ENCODE measurements at places on chromosomes 5 and 9. TPM values are rescaled to one million over a fixed set of nuclear protein-coding genes. Genes with fewer than 3 reads are reported as not detected.

Gene SLC6A19
- total RNA-seq: 0.31 TPM

GRCh38 chr5:87170799-87171198, 96.9 kb upstream of the RASA1 start:
- no peak for DNase-seq

Gene GPR151
- not detected for total RNA-seq

- no peak for DNase-seq
Measured at GRCh38 chr5:143013176-143013891, 243.2 kb downstream of the ARHGAP26 start.

Gene RASGEF1C
- not detected for total RNA-seq

DNA sequence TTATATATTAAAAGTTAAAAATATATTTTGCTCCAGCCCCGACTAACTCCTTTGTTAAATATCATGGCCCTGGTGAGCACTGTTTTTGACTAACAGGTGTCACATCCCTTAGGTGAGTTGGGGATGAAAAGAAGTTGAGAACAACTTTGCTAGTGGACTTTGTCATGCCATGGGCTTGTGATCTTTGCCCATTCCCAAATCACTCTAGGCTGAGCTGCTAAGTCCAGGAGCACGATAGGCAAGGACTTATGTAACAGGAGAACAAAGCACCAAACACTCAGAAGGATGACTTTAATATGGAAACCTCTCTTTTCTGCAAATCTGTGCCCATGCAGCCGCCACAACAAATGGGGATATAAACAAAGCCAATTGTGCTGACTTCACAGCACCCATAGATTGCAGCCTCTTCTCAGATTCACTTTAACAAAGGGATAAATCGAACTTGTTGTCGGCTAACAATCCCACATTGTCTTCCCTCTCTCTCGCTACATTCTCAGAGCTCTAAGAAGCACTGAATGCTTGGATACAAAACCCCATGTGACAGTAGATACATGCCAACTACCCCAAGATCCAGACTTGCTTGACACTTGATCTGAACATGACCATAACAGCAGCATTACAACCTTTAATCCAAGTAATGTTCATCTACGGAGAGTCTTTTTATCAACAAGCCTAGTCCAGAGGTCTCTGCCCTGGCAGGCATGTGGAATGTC, 86.8 kb upstream of the CD180 start:
- DNase-seq: no peak

Gene IFNA21
- not detected for total RNA-seq

- no peak for DNase-seq
Measured at GRCh38 chr5:117271656-117272055, 697.0 kb upstream of the SEMA6A start.

GRCh38 chr5:50697739-50698138, 31.3 kb downstream of the PARP8 start:
- no peak for DNase-seq

- DNase-seq: peak; percentile 36
Measured at GRCh38 chr5:27158775-27159174, 120.4 kb upstream of the CDH9 start.

DNA sequence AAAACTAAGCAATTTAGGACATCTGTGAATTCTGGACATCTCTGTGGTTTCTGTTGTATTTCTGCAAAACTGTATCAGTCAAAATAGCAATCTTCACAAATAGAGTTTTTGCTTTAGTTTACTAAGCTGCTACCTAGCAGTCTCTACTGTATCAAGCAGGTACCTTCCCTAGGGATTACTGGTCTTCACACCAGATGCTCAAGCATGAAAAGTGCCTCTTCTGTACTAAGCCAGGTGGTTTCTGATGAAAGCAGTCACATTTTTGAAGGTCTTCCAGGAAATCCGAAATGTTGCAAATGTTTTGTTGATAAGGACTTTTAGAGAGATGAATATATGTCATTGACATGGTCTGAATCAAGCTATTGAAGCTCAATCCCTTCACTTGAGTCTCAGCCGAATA, 540.0 kb downstream of the KCTD16 start:
- DNase-seq: no peak

DNA sequence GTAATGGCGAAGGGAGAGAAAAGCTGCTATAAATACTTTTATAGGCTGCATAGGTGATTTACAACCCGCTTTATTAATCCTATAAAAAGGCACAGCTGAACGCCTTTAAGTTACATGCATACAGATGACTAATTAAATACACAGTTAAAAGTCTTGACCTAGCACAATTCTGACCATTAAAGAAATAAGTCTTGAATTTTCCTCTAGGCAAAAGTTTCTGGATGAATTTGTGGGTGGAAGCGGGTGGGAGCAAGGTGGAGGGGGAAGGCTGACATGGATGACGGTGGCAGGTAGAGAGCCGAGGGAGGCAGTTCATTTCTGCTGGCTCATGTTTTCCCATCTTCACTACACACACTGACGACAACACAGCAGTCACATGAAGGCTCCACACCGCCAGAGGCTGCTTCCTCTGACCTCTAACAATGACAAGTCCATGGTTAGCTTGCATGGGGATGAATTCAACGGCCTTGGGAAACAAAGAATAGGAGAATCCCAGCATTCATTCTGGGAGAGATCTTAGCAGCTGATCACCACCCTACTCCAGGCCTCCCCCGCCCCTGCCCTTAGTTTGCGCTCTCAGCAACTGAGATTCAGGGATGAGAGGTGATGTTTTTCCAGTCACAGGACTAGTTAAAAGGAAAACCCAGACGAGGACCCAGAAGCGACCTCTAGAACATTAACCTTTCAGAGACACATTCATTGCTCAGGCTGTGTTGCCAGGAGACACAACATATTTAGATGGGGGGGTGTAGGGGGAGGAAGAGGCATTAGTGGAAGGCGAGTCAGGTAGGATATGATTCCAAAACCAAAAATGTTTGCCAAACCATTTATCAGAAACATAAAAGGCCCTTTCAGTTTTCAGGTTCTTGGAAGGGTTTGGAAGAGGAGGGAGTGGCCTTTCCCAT, 329.3 kb downstream of the PIK3R1 start:
- DNase-seq: no peak

DNA sequence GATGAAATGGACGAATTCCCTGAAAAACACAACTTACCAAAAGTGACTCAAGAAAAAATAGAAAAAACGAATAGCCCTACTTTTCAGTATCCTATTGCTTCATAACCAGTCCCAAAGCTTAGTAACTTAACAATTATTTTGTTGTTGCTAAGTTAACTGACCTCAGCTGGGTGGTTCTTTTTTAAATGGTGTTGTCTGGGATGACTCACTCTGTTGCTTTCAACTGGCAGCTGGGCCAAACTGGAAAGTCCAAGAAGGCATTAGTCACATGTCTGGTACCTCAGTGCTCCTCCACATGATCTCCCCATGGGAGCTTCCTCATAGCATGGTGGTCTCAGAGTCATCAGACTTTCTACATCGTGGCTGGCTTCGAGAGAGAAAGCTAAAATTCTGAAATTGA, 47.8 kb upstream of the ADAMTS2 start:
- DNase-seq: peak; percentile 75

DNA sequence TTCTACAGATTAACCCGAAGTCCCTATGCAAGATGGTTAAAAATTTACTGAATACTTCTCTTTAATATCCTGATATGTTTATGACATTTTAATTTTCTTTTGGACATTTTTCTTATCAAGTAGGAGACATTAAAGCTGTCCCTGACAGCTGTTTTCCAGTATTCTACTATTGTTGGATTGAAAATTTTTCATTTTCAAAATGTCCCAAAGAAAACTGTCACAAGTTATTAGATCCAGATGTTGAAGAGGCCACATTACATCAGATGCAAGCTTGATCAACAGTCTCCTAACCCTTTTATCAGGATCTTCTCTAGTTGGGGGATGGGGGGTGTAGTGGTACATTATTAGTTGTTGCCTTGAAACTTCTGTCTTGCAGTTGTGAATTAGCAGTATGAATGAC, 1402.7 kb upstream of the DMAC1 start:
- DNase-seq: no peak

Gene FGFR4
- total RNA-seq: 128 TPM

- DNase-seq: peak; percentile 81
Measured at GRCh38 chr5:57887851-57888621, 405.4 kb upstream of the ACTBL2 start.

DNA sequence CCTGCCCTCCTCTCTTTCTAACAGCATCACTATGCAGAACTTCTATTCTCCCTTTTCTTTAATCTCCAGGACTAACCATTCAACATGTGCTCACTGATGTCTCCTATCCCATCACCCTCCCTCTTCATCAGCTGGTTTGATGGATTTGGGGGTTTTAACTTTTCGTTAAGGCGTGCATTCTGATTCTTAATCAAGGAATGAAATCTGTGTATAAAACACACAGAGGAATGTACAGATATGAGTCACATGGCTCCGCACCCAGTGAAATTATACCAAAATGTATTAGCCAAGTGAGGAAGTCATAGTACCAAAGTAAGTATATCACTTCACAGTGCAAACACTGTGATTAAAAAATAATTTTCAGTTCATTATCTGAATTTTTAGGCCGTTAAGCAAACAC, 35.2 kb downstream of the MARCHF11 start:
- DNase-seq: no peak

Gene OBP2B
- total RNA-seq: not detected

Gene PCDHB10
- 7.4 TPM for total RNA-seq

DNA sequence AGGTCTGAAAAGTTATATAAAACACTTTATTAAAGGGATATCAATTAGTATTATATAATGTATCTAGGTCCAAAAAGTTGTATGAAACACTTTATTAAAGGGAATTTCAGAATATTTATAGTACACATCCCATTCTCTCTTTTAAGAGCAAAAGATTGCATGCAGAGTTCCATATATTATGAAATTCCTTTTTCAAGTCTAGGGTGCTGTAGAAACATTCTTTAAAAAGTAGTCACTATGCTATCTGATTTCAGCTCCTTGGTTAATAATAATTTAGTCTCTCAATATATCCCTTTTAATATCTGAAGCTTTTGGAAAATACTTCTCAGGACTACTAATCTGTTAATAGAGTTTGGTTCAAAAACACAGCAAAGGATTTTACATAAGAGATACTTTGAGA, 1496.1 kb upstream of the C9orf72 start:
- no peak for DNase-seq

DNA sequence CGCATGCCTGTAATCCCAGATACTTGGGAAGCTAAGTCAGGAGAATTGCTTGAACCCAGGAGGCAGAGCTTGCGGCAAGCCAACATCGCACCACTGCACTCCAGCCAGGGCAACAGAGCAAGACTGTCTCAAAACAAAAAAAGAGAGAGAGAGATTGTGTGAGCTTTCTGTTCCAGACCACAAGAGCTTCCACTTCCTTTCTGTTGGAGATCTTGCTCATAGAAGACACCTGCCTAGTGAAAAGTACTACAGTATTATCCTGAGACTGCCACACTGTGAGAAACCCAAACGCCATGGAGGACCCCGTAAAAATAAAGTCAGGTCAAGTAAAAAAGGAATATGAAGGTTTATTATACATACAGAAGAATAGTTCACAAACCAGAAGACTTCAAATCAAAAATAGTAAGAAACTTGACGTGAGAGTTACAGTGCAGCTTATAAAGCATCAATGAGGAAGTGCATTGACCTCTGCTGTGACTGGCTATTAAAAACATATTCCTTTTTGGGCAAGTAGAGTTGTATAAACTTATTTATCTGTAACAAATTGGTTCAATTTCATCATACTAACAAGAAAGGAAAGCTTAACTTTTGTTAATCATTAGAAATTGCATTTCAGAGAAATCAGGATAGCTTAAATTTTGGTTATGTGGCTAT, 4.3 kb upstream of the EMB start:
- DNase-seq: no peak

Gene ANKRD55
- total RNA-seq: not detected

Gene EXOSC3
- total RNA-seq: 35.1 TPM

DNA sequence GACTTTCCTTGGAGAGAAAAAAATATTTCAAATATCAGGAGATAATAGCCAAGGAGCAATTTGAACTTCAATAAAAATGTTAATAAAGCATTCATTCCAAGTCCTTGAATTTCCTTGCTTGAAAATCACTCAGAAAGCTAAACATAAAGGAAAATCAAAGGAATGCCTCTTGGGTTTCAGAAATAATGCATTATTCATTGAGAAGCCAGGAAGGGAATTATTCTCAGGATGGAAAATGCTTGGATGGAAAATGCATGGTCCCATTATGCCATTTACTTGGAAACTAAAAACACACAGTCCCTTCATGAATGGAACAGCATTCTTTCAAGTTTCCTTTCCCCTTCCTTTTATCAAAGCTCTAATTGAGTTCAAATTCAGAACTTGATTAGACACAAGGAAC, 160.9 kb downstream of the LPAR1 start:
- DNase-seq: no peak

Gene ADAMTS12
- total RNA-seq: 22.0 TPM

DNA sequence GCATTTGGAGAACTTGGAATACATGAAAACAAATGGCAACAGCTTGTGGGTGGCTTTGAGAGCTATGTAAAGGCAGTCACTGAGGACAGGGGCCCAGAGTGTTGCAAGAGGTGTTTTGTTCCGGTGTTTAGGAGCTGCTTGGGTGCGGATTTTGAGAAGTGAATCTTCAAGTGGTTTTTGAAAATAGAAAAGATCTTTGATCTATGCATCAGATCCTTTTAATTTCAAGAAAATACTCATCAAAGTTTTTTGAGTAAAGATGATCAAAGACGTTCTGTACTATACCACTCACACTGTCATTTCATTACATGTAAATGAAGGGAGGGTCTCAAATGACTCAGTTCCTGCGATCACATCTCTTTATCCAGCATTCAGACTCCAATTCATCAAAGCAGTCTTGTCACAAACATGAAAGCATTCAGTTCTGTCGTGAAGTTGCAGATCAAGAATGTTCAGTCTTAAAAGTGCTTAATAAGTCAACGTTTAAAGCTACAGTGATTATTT, 112.5 kb downstream of the WDR41 start:
- DNase-seq: no peak

- no peak for DNase-seq
Measured at GRCh38 chr9:68476422-68476821, 64.3 kb downstream of the TMEM252 start.

DNA sequence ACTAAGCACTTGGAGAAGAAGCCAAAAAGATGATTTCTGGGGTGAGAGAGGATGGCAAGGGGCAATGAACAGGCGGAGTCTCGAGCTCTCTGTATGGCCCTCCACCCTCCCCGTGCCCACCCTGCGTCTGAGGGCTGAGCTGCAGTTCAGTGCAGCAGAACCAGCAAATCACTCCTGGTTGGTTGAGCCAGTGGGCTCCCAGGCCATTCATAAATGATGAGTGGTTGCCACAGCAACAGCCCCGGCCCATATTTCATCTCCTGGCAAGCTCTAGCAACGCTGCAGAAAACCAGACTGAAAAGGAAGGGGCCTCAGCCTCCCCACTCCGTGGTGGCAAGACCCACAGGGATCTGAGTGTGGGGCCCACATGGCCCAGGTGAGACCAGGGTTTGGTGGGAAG, 93.8 kb upstream of the PPP1R26 start:
- DNase-seq: no peak
